ENCODE measurements at places on chromosomes 6 and 20.

DNA sequence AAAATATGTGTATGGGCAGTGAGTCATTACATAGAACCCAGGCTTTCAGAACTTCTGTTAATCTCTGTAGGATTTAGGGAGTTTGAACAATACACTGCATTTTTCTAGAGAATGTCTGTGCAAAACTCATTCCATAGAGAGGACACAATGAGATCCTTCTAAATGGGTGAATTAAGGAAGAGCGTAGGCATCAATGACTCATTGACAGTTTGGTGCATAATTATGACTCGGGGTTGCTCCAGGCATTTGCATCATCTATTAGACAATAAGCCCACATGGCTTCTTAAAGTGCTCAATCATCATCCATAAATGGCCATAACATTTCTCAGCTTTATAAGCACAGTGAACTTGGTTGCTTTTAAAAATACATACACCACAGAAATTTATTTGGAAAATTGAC lies 625.5 kb downstream of the CDH26 start:
- DNase-seq, result no peak

DNA sequence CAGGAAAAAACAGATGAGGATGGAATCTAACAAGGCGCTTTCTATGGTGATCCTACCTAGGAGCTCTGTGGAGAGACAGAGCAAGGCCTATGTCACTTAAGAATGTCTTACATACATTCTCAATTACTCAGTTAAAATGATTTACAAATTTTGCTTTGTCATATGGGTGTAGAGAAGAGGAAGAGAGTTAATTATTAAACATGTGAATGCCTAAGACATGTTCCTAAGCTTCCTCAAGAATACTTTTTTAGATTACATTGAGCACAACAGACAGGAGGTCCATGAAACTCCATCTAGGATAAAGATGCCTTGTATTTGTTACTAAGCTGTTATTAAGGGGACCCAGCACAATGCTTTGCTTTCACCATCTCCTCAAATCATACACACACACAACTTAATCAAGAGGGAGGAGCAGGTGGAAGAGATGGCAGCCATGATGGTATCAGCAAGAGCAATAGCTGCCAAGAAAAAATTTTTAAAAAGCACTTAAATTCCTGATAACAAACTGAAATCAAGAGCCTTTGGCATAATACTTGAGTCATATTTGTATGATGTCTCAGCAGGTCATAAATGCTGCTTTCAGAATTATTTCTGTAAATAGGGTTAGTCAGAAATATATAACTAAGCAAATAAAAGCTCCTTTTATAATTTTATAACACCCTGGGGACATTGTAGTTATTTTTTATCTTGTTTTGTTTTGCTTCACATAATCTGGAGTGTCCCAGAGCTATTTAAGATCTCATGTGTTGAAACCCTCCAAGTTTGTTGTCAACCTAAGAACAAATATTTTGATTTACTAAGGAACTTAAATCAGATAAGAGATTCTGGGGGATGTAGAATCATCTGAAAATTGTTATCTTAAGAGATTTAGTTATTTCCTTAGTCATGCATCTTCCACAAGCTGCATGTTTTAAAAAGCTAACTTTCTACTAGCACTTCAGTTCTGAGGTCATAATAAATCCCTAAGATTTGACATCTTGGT lies 70.0 kb upstream of the CD2AP start:
- DNase-seq, result no peak

- no peak for DNase-seq
Measured at GRCh38 chr20:39873286-39873685, 815.8 kb downstream of the MAFB start.

GRCh38 chr6:167948716-167949115 lies 48.8 kb upstream of the KIF25 start:
- DNase-seq, result no peak

DNA sequence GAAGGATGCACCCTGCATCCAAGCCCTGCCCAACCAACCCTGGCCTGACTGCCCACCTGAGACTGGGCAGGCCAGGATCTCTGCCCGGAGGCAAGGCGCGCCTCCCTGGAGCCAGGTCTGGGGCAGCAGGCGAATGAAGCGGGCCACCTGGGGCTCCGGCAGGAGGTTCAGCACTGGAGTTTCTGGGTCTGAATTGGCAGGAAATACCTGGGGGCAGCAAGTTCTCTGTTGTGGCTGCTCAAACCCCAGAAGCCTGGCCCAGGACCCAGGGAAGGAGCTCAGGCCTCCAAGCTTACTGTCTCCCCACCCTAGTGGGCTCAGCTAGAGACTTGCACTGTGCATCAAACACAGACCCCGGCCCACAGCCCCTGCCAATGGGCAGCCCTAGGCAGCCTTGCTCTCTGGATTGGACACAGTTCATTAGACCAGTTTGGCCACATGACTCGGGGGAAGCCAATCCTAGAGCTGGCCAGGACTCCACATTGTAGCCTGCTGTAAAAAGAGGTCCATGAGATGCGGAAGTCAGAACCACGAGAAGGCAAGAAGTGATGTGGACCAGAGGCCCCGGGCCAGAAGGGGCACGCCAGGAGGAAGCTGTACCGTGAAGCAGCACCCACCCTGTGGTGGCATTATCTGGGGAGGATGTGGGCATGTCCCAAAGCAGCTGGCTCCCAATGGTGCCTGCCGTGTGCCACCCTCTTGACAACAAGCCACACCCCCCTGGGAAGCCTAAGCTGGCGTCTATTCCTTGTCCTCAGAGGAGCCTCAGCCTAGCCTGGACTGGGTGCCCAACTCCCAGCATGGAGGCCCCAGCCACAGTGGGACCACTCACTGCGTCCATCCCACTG lies 3.1 kb downstream of the CPXM1 start:
- DNase-seq, result peak; percentile 34

DNA sequence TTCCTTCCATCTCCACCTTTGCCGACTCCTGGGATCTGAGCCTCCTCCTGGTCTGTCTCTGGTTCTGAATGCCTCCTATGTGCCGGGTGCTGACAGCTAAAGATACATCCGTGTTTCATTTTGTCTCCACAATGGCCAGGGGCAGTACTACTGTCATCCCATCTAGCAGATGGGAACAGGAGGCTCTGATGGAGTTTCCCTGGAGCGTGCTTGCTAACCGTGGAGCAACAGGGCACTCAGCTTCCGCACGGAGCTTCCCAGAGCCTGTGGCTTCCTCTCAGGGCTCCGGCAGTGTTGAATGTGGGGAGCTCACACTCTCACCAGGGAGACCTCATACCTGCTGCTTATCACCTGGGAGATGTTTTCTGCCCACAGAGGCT lies 11.9 kb upstream of the NPBWR2 start:
- no peak for DNase-seq

DNA sequence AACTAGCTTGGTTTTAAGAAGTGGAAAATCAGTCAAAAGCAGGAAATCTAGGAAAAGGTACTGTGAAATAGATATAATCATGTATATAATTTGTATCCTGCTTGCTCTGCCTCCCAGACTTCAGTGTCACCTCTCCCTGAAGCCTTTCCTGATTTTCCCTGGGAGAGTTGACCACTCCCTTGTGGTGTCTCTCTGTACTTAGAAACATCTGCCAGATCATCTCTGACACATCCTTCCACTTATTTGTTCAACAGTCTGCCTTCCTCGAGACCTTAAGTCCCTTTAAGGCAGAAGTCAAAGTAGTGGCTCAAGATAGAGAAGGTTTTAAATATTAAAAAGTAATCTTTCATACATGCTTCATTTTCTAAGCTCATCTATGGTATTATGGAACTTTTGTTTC lies 236.5 kb downstream of the CDKAL1 start:
- no peak for DNase-seq

DNA sequence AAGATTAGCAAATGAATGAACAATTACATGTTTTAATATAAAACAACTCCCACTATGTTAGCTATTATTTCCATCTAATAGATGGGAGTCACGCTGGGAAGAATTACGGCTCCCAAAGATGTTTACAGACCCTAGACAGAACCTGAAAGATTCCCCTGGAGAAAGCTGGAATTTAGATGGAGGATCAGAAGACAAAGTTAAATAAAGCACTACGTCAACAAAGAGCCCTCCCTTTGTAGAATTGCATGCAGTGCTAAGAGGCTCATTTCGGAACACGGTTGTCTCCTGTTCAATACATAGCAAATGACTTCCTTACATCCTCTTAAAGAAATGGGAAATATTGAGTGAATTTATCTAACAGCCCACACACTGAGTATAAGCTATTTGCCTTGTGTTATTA lies 328.3 kb downstream of the CBLN4 start:
- no peak for DNase-seq

DNA sequence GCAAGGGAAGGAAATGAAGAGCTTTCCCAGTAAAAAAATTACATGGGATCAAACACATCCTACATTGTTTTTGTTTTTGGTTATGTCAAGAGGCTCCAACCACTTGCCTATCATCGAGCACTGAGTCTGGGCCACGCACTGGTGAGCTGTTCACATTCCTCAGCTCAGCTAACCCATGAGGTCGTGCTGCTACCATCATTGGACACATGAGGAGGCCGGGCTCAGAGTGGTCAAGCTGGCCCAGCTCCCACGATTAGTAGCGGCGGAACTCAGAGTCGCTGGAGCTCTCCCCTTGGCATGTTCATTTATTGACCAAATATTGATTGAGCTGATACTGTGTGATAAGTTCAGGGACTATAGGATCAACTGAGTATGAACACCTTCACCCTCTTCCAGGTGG lies 164.9 kb downstream of the CDH26 start:
- no peak for DNase-seq

- no peak for DNase-seq
Measured at GRCh38 chr6:41551857-41552256, 5.7 kb downstream of the FOXP4 start.

GRCh38 chr6:15280028-15280427 lies 34.2 kb downstream of the JARID2 start:
- no peak for DNase-seq

DNA sequence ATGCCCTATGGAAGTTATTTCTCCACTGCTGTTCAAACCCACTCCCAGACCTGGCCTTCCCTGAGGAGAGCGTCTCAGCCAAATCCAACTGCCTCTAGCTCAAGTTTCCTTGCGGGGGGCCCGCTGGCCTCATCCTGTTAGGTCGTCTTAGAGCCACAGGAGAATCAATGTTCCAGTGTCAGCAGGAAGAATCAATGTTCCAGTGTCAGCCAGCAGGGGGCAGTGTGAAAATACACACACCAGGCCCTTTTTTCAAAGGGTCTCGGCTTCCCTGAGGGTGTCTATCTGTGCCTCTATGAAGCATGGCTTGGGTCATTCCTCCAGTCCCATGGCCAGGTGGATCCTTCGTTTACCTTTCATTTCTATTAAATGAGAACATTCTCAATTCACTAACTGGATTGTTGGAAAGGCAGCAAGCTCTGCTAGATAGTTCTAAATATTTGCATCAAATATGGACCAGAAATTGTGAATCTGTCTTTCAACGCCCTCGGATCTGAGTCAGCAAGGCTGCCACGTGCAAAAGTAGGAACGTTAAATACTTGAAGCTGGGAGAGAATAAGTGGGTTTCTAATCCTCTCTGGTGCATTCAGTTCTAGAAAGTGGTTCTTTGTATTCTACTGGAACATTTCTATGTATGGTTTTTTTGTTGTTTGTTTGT lies 19.2 kb downstream of the PRND start:
- DNase-seq, result no peak

DNA sequence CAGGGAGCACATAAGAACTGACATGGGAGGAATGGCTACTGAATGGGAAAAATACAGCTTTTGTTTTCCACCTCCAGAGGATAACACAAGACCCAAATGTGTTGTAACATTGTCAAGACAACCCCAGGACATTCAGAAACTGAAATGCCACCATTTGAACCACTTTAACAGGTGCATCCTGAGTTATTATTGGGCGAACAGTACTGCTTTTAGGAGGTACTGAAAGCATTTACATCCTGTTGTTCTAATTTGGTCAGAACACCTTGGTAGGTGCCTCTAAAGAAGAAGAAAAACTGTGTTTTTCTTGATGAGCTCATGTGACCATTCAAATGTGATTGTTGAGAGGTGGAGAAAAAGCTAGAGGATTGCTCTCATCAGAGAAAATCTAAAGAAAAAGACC lies 6.4 kb upstream of the TXNDC5 start:
- no peak for DNase-seq

- DNase-seq, result no peak
Measured at GRCh38 chr6:38030380-38030779, 210.9 kb downstream of the ZFAND3 start.

GRCh38 chr6:42001506-42001905 lies 48.8 kb upstream of the TAF8 start:
- DNase-seq, result no peak

DNA sequence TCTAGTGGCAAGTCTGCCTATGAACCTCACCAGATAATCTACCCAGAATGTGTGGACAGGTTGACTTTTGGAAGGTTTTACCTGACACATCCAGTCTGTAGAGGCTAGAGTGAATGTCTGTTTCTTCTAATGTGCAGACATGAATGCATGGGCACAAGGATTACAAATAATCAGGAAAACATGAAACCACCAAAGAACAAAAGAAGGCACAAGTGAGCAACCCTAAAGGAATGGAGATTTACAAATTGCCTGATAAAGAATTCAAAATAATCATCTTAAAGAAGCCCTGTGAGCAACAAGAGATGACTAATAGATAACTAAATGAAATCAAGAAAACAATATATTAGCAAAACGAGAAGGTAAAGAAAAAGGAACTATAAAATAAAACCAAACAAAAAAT lies 876.1 kb upstream of the ADGRB3 start:
- no peak for DNase-seq

GRCh38 chr20:5080384-5080877 lies 39.3 kb downstream of the PCNA start:
- DNase-seq, result no peak

- DNase-seq, result no peak
Measured at GRCh38 chr6:92196325-92196724, 1223.0 kb downstream of the EPHA7 start.

DNA sequence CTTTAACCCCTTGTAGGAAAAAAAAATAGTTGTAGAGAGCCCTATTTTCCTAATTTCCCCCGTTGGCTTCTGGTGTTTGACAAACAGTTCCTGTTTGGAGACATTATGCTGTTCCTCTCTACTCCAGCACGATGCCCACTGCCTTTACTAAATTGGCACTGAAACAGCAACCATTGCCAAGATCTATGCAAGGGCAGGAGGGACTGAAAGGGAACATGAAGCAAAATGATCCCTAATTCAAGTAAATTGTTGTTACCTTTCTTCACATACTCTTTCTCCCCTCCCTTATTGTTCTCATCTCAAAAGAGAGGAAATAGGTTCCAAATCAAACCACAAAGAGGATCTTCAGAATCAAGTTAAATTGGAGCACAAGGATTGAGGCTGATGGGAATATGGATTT lies 764.1 kb upstream of the MMS22L start:
- DNase-seq, result no peak

GRCh38 chr20:5216663-5217062 lies 89.9 kb downstream of the CDS2 start:
- DNase-seq, result no peak

GRCh38 chr20:41365777-41366545 lies 657 bp downstream of the EMILIN3 start:
- no peak for DNase-seq
